ENCODE measurements at places on chromosomes 13 and 19.

- no peaks in the 10 kb centered on the region for H3K36me3 ChIP-seq
- H3K4me1 ChIP-seq, result peaks cover 2% of the 10 kb centered on the region
- DNase-seq, result no peak
- H3K27me3 ChIP-seq, result no peaks in the 10 kb centered on the region
These were observed 20.5 kb downstream of the SLC15A1 start for GRCh38 chr13:98731925-98732324.

GRCh38 chr13:68597641-68598040 lies 1367.5 kb upstream of the PCDH9 start:
- H3K36me3 ChIP-seq, result no peaks in the 10 kb centered on the region
- no peak overlapping the region for H3K27ac ChIP-seq
- H3K4me1 ChIP-seq, result no peaks in the 10 kb centered on the region
- no peaks in the 10 kb centered on the region for H3K27me3 ChIP-seq
- H3K4me3 ChIP-seq, result no peak overlapping the region

GRCh38 chr19:53506728-53507127 lies 31.2 kb upstream of the ZNF331 start:
- H3K4me3 ChIP-seq, result no peak overlapping the region
- DNase-seq, result no peak

GRCh38 chr19:7869910-7870511 lies 4.2 kb downstream of the PRR36 start:
- no peaks in the 10 kb centered on the region for H3K36me3 ChIP-seq
- no peaks in the 10 kb centered on the region for H3K4me1 ChIP-seq
- DNase-seq, result peak; percentile 85
- no peak overlapping the region for H3K27ac ChIP-seq

- H3K36me3 ChIP-seq, result no peaks in the 10 kb centered on the region
- no peak for DNase-seq
- peaks cover 3% of the 10 kb centered on the region for H3K4me1 ChIP-seq
- peak within 1 kb of the TSS; percentile 38 for H3K4me3 ChIP-seq
These were observed at the start of gene GDF15 for GRCh38 chr19:18385675-18386542. Gene GDF15, plus strand, starts transcription at chr19:18386158. Its CDS starts 32 bp downstream, at chr19:18386190.

DNA sequence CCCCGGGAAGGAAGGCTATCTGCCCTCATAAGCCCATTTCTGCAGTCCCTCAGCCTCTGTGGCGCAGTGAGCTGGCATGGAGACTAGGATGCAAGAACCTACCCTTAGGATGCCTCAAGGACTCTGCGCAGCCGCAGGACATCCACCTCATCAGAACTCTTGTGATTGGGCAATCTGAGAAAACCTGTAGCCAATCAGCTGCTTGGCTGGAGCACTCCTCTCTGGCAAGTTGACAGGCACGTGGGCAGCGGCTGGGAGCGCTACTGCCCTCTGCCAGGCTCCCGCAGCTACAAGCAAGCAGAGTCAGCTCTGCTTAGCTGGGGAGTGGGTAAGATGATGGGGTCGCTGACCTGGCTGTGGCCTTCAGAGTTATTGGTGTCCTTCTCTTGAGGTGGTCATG lies 1.5 kb upstream of the ECSIT start:
- no peak overlapping the region for H3K27ac ChIP-seq
- DNase-seq, result peak; percentile 83
- no peaks in the 10 kb centered on the region for H3K27me3 ChIP-seq
- no peak overlapping the region for H3K4me3 ChIP-seq
- H3K4me1 ChIP-seq, result no peaks in the 10 kb centered on the region

- no peaks in the 10 kb centered on the region for H3K27me3 ChIP-seq
- no peak overlapping the region for H3K4me3 ChIP-seq
- H3K4me1 ChIP-seq, result peaks cover 2% of the 10 kb centered on the region
- no peaks in the 10 kb centered on the region for H3K36me3 ChIP-seq
These were observed 4.5 kb downstream of the NAA16 start for GRCh38 chr13:41315443-41316047.

GRCh38 chr13:58051807-58052375 lies 420.3 kb downstream of the PCDH17 start:
- DNase-seq, result peak; percentile 25
- H3K4me3 ChIP-seq, result no peak overlapping the region
- no peak overlapping the region for H3K27ac ChIP-seq
- H3K27me3 ChIP-seq, result no peaks in the 10 kb centered on the region

- H3K27me3 ChIP-seq, result no peaks in the 10 kb centered on the region
- H3K27ac ChIP-seq, result no peak overlapping the region
- no peak for DNase-seq
These were observed 12.3 kb downstream of the PCDH9 start for GRCh38 chr13:67217880-67218279.

DNA sequence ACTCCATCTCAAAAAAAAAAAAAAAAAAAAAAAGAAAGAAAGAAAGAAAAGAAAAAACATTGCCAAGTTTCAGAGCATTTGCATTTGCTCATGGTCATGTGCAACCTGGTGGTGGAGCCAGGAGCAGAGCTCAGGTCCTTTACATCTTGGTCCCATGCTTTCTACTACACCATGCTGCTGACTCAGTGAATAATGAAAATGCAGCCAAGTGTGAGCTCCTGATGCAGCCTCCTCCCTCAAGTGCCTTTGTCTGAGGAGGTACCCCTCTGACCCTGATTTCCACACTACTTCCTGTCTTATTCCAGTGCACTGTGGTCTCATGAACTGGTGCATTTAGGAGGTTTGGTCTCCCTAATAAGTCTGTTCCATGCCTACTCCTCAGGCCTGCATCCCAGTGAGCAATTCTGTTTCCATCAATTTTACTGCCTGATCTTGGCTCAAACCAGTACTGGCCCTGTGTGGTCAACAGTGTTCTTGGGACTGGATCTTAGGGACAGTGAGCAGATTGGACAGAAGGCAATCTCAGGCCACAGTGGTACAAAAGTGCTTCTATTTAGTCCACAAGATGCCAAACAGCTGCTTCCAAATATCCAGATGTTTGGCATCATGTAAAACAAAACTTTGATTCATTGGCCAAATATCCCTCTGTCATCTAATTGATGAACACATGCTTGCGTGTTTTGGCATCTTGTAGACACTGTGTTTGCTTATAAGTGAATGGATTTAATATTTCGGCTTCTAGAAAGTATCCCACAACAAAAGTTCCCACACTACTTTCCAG lies 28.8 kb upstream of the LRCH1 start:
- DNase-seq, result no peak
- no peak overlapping the region for H3K4me3 ChIP-seq
- H3K27ac ChIP-seq, result no peak overlapping the region
- H3K4me1 ChIP-seq, result no peaks in the 10 kb centered on the region
- no peaks in the 10 kb centered on the region for H3K36me3 ChIP-seq

- no peaks in the 10 kb centered on the region for H3K27me3 ChIP-seq
- H3K27ac ChIP-seq, result no peak overlapping the region
- H3K4me3 ChIP-seq, result no peak overlapping the region
- no peaks in the 10 kb centered on the region for H3K4me1 ChIP-seq
- DNase-seq, result no peak
These were observed 31.4 kb upstream of the TPTE2 start for GRCh38 chr13:19592657-19593180.

DNA sequence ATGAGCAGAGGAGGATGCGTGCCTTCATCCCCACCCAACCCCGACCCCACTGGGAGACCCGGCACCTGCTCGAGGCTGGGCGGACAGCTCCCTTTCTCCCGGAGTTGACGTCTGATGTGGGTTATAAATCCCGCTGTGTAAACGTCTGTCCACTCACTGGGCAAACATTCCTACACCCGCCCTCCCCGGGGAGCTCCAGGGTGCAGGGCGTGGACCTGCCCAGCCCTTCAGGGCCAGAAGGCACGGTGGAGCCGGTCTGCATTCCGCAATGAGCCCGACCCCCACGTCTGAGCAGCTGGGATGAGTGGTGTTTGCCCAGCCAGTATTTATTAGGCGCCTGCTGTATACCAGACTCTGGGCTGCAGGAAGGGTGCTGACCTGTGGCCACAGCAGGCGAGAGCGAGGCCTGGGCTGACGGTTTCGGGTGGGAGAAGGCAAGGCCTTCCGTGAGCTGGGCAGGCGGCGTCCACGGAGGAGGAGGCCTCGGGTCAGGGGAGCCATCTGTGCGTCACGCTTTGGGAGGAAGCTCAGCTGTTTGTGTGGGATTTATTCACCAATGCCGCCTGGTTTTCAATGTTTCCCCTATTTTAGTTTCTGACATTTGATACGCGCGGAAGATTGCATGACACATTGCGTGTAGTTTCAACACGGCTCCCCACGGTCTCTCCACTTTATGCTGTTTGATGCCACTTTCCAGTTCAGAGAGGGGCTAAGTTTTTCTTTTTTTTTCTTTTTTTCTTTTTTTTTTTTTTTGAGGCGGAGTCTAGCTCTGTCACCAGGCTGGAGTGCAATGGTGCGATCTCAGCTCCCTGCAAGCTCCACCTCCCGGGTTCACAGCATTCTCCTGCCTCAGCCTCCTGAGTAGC lies 2.0 kb downstream of the MISP start:
- H3K36me3 ChIP-seq, result no peaks in the 10 kb centered on the region
- H3K27ac ChIP-seq, result no peak overlapping the region
- no peak overlapping the region for H3K4me3 ChIP-seq
- no peaks in the 10 kb centered on the region for H3K27me3 ChIP-seq
- H3K4me1 ChIP-seq, result peaks cover 3% of the 10 kb centered on the region

DNA sequence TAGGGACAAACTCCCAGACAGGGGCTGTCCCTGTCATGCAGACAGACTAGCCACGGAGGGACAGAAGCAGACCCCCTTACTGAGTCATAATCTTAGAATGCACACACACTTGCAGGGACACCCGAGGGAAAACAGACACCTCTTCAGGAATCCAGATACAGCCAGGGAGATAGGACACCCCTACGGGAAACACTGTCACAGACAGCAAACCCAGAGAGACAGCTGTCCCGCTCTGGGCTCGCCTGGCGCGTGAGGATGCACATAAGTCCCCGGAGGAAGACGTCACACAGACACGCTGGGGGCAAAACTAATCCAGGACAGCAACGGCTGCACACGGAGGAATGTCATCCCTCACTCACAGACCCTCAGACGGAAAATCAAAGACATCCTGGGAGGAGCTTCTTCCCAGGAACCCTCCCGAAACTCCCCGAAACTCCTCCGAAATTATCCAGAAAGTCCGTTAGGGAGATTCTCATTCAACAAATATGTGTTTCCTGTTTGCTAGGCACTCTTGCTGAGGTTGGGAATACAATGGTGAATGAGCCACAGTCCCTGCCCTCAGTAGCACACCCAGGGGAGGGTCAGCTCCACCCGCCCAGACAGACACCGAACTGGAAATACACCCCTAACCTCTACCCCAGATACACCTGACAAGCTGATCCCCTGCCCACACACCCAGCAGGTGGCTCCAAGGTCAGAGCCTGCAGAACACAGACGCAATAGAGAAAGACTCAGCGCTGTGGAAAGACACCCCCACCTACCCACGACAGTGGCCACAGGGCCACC lies 15.2 kb upstream of the TOMM40 start:
- H3K4me1 ChIP-seq, result peaks cover 2% of the 10 kb centered on the region
- no peaks in the 10 kb centered on the region for H3K27me3 ChIP-seq
- no peak overlapping the region for H3K27ac ChIP-seq
- H3K36me3 ChIP-seq, result peaks cover 63% of the 10 kb centered on the region
- no peak for DNase-seq

GRCh38 chr19:3573162-3573857 lies 566 bp downstream of the HMG20B start:
- no peak for DNase-seq
- H3K4me1 ChIP-seq, result peaks cover 15% of the 10 kb centered on the region
- no peaks in the 10 kb centered on the region for H3K27me3 ChIP-seq
- H3K4me3 ChIP-seq, result peak overlapping the region; percentile 97
- H3K36me3 ChIP-seq, result no peaks in the 10 kb centered on the region
- H3K27ac ChIP-seq, result peak overlapping the region; percentile 51
